ENCODE measurements at places on chromosomes 4 and X. TPM values are rescaled to one million over a fixed set of nuclear protein-coding genes. Genes with fewer than 3 reads are reported as not detected.

Gene GC
- not detected for total RNA-seq

GRCh38 chrX:39896951-39897740, 200.6 kb downstream of the BCOR start:
- peak; percentile 81 for DNase-seq
- H3K4me1 ChIP-seq = peaks cover 3% of the 10 kb centered on the region
- no peak overlapping the region for H3K4me3 ChIP-seq
- H3K27me3 ChIP-seq = no peaks in the 10 kb centered on the region

GRCh38 chrX:123399709-123400108, 215.6 kb downstream of the GRIA3 start:
- no peaks in the 10 kb centered on the region for H3K27me3 ChIP-seq
- H3K36me3 ChIP-seq = no peaks in the 10 kb centered on the region
- H3K27ac ChIP-seq = no peak overlapping the region
- DNase-seq = no peak
- H3K4me3 ChIP-seq = no peak overlapping the region
- no peaks in the 10 kb centered on the region for H3K4me1 ChIP-seq

DNA sequence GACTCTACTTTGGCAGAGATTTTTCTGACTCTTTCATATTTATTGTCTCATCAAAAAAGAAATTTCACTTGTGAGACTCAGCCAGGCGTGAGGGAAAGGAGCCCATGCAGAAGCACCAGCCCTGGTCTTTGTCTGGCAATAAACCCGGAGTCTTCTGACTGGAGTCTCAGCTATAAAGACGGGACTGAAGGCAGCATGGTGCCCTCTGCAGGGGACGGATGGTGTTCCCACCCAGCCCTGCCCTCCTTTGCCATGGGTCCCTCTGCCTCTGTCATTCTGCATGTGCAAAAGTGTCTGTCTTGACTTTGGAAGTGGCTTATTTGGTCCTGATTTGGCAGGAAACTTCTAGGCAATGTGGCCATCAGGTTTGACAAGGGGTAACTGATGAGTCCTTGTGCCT, 14.2 kb downstream of the ZNF185 start:
- DNase-seq = no peak
- H3K27me3 ChIP-seq = no peaks in the 10 kb centered on the region
- H3K36me3 ChIP-seq = no peaks in the 10 kb centered on the region

Gene SLC6A8
- 16.2 TPM for total RNA-seq

Gene XAGE1A
- not detected for total RNA-seq

Gene ANOS1
- total RNA-seq = 12.1 TPM

Gene DMRTC1
- not detected for total RNA-seq

DNA sequence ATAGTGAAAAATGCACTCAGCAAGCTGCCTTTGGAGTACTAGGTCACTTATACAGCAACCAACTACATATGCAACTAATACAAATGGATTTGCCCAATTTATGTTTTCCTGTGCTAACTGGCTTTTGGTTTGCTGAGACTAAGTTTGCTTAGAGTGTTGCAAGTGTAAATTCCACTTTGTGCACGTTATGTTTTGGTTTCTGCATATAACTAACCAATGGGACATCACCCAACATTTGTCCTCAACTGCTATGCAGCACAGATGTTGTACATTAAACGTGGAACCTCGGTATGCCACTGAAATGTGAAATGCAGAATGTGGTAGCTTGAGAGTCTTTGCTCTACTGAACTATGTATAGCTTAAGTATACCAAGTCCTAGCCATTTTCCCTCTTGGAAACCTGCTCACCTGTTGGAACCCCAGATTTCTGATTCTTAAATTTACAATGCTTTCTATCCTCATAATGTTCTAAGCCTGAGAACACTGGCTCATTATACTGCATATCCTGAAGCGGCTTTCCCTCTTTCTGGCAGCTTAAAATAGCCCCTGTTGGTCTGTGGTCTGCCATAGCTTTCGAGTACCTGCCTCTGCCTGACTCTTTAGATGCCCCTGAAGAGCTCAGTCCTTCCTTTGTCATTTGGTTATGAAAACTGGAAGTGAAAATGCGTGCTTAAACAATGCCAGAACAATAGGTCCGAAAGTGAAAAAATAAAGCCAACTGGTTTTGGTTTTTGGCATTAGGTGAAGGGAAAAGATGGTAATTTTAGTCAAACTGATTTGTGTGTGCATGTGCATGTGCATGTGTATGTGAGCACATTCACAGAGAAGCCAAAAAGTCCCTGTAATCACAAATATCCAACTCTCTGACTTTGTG, 158.0 kb downstream of the SH2D1A start:
- H3K4me1 ChIP-seq = no peaks in the 10 kb centered on the region
- no peaks in the 10 kb centered on the region for H3K36me3 ChIP-seq
- no peaks in the 10 kb centered on the region for H3K27me3 ChIP-seq
- H3K4me3 ChIP-seq = no peak overlapping the region

- H3K27me3 ChIP-seq = no peaks in the 10 kb centered on the region
- no peak for DNase-seq
- no peak overlapping the region for H3K4me3 ChIP-seq
These were observed 15.4 kb downstream of the PPM1K start for GRCh38 chr4:88268913-88269312.

DNA sequence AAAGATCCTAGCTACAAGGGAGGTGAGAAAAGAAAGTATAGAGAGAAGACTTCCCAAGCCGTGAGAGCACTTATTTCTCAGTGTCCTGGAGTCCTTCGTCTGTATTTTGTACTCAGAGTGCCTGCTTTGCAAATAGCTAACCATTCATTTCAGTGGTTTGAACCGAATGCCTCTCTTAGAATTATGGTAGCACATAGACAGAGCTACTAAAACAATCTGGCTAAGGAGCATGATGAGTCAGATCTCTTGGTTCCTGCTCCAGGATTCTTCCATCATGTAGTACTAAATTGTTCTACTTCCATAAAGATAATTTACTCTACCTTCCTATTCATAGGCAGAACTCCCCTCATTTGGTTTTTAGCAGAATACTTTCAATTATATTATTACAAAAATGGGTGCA, 946.6 kb downstream of the STIM2 start:
- no peak overlapping the region for H3K4me3 ChIP-seq
- H3K27me3 ChIP-seq = no peaks in the 10 kb centered on the region
- no peaks in the 10 kb centered on the region for H3K4me1 ChIP-seq

Gene NKX1-1
- total RNA-seq = not detected

DNA sequence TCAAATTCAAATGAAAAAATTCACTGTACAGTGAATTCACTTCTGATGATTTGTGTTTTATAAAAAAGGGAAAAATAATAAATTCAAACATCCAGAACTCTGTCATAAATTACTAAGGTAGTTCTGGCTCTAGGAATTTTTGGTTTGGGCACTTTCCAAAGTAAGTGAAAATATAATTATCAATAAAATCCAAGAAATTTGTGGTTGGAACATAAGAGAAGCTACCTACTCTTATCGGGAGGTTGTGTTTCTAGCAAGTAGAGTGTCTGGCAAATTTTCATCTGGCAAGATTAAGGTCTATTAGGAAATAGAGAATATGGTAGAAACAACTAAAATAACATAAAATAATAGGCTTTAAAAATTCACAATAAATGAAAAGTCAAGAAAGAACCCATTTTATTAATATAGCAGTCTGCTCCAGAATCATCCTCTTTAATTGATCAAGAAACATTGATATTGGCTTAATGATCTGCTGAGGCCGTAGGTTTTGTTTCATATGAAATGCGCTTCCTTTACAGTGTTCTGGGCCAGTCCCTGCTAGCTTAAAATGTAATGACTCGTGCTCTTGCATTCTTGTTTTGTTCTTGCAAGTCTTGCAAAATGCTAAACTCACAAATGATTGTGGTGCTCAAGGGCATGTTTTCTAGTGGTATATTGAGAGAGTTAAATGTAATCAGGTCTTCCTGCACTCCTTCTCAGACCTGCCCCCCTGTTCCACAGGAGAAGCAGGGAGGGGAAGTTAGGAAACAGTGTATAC, 331.4 kb downstream of the RAPGEF2 start:
- H3K4me3 ChIP-seq = no peak overlapping the region
- H3K27ac ChIP-seq = no peak overlapping the region
- no peaks in the 10 kb centered on the region for H3K36me3 ChIP-seq
- no peaks in the 10 kb centered on the region for H3K27me3 ChIP-seq

- H3K36me3 ChIP-seq = no peaks in the 10 kb centered on the region
- H3K4me3 ChIP-seq = peak overlapping the region; percentile 54
- no peak for DNase-seq
- no peaks in the 10 kb centered on the region for H3K27me3 ChIP-seq
- H3K4me1 ChIP-seq = no peaks in the 10 kb centered on the region
These were observed 279.0 kb downstream of the SPRY1 start for GRCh38 chr4:123675567-123675966.

DNA sequence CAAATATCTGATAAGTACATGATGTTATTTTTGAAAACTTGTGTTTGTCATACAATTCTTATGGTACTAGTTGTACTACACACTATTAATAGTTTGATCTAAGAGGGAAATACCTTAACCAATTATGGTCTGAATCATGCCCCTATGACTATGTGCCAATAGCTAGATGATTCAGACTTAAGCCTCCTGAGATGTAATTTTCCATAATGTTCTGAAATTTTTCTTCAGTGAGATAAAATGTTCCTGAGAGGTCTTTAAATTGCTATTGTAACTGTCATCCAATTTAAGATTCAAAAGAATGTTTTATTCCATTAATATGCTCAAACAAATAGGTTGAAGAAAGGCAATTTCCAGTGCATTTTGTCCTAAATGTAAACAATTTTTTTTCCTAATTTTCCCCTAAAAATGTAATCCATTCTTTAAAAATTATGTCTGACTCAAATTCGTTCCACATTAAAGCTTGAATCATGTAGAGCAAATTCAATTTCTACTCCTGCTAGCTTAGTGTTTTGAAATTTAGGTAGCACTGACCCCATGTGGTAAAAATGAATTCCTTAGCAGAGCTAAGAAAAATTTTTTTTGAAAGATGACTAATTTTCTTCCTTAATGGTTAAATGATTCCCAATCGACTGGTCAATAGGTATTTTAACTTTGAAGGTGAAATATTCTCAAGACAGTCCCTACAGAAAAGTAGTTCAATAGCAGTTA, 49.1 kb downstream of the APOOL start:
- no peak for DNase-seq
- H3K36me3 ChIP-seq = no peaks in the 10 kb centered on the region
- peaks cover 3% of the 10 kb centered on the region for H3K4me1 ChIP-seq
- H3K27me3 ChIP-seq = no peaks in the 10 kb centered on the region
- H3K4me3 ChIP-seq = no peak overlapping the region

Gene NSG1
- total RNA-seq = 0.58 TPM

DNA sequence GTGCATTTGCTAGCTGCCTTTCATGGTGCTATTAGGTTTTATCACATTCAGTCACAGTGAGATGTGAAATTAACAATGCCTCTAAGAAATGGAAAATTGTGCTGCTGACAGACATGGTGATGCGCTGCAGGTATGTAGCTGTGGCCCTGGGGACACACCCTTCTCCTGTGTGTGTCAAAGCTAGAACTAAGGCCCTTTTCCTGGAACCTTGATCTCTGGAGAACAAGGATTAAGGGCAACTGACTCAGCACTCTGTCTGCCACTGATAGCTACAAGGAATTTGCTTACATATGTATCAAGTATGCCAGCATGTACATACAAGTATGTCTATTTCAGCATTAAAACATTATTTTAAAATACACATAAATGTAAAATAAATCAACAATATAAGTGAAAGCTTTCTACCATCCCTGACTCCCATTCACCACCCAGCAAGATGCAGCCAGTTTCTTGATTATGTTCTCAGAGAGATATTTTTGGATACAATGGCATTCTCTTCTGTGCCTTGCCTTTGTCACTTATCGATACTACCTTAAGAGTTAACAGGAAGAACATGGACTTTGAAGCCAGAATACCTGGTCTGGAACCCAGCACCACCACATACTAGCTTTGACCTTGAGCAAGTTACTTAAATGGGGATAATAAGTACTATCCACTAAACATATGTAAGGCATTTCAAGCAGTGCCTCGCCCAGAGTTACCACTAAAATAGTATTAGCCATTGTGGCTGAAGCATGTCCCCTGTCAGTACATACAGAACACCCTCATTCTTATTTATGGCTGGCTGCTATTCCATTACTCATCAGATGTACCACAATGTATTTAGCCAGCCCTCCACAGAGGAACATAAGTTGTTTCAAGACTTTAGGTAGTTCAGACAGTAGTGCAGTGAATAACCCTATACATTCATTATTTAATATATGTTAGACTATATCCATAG, 68.5 kb downstream of the NPNT start:
- H3K4me3 ChIP-seq = no peak overlapping the region
- H3K27ac ChIP-seq = no peak overlapping the region
- peaks cover 1% of the 10 kb centered on the region for H3K4me1 ChIP-seq
- DNase-seq = no peak
- no peaks in the 10 kb centered on the region for H3K27me3 ChIP-seq

GRCh38 chr4:11724731-11725130, 296.0 kb upstream of the HS3ST1 start:
- no peak overlapping the region for H3K27ac ChIP-seq
- no peaks in the 10 kb centered on the region for H3K27me3 ChIP-seq
- no peak for DNase-seq
- H3K4me1 ChIP-seq = no peaks in the 10 kb centered on the region

DNA sequence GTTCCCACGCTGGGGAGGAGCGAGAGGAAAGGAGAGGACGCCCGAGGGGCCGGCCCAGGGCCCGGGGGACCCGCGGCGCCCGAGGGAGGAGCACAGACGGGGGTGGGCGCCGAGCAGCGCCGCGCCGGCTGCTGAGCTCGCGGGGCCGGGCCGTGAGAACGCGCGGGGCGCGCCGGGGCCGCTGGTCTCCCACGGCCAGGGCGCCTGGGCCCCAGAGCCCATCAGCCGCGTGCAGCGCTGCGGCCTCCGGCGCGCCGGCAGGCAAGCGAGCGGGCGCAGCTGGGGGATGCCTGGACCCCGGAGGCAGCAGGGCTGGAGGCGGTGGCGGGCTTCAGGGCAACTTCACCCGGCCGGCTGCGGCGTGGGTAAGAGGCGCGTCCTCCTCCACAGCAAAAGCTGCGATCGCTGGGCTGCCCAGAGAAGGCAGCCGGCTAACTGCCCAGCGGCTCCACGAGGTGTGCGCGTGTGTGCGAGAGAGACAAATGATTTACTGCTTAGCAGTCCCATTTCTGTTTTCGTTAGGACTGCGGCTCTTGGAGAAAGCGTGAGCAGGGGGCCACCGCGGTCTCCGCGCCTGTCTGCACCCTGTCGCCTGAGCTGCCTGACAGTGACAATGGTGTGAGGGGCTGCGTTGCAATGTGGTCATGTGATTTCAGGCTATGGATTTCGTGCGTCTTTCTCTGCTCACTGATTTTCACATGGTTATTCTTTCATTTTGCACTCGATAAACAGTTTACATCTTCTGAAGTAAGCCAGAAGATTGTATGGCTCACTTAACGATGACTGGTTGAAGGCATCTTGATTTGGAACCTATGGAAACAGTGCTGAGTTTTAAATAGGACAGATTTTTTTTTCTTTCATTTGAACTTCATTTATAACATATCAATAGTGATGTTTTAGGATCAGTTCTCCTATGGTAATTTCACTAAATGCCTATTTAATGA, 1.2 kb downstream of the GUCY1A1 start:
- H3K4me3 ChIP-seq = peak overlapping the region; percentile 46
- no peaks in the 10 kb centered on the region for H3K27me3 ChIP-seq
- H3K4me1 ChIP-seq = peaks cover 2% of the 10 kb centered on the region
- peak overlapping the region; percentile 85 for H3K27ac ChIP-seq
- DNase-seq = peak; percentile 86

DNA sequence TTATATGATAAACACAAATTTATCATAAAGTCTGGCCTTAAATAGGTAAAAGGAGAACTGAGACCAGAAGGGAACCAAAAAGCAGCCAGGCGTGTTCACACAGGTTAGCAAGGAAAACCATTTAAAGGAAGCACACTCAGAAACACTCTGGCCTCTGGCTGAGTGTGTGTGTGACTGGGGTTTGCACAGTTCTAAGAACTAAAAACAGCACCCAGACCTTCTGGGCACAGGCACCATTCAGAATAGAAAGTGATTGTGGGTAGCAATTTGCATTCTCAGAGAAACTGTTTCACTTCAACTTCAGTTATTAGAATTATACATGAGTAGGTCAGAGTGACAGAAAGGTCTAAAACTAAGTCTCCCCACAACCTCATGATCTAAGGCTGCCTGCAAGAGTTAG, 10.0 kb downstream of the GPR82 start:
- no peak overlapping the region for H3K4me3 ChIP-seq
- H3K27me3 ChIP-seq = no peaks in the 10 kb centered on the region

Measured in aorta (tissue), 5 donors.